RWPE1 (cell line): ENCODE measurements at places on chromosomes 12 and 14.
A peak's percentile ranks its signal among the peaks of the same experiment; 100 is the strongest.

- DNase-seq, result no peak
Observed at GRCh38 chr14:81348061-81348460, 52.1 kb downstream of the STON2 start.

DNA sequence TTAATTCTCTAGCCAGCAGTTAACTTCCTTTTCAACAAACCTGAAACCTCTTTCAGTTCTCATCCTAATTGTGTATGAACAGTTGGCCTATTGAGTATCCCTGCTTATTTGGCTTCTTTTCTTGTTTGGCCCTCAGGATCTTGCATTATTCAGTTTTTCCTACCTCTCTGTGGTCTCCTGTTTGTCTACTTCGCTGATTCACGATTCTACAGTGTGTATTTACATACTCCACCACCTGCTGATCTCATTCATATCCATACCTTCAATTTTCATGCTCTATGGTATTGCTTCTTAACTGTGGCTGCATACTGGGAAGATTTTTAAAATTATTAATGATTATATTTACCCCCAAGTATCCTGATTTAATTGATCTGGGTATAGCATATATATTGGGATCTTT is 56.4 kb downstream of the RASSF9 start:
- DNase-seq, result no peak

GRCh38 chr12:29216797-29217575 is 67.9 kb downstream of the FAR2 start:
- DNase-seq, result no peak

- DNase-seq, result peak; percentile 84
Observed at GRCh38 chr14:55071870-55072640, 20.6 kb downstream of the MAPK1IP1L start.

- DNase-seq, result no peak
Observed at GRCh38 chr12:22994316-22994675, 369.3 kb downstream of the ETNK1 start.

GRCh38 chr12:92434607-92435025 is 268.2 kb upstream of the PLEKHG7 start:
- DNase-seq, result no peak

- DNase-seq, result no peak
Observed at GRCh38 chr14:32709027-32709426, 229.7 kb upstream of the NPAS3 start.

DNA sequence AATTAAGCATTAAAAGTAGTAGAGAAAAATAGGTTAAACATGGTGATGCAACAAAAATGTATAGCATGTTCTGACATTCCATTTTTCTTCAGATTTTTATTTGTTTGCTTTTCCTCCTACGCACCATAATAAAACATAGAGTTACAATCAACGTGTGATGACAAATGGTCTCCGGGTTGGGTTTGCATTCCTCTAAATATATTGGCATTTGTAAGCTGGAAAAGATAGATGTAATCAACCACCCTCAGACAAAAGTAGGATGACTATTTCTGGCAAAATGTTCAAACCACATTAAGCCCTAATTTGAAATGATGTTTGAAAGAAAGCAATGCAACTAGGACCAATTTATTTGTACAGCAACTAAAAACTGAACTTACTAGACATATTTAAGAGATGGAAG is 58.4 kb downstream of the SLC25A21 start:
- peak; percentile 58 for DNase-seq

GRCh38 chr14:50714450-50715073 is 46.5 kb upstream of the SAV1 start:
- DNase-seq, result peak; percentile 36
